Regular cardiac myocyte (primary cell): ENCODE measurements at places on chromosomes 12 and 14. TPM values are rescaled to one million over a fixed set of nuclear protein-coding genes. Genes with fewer than 3 reads are reported as not detected.

CLEC4D gene
- total RNA-seq, result not detected in 2 replicates

ASPG gene
- not detected in 2 replicates for total RNA-seq

NEUROD4 gene
- not detected in 2 replicates for total RNA-seq

MYH6 gene
- total RNA-seq, result not detected in 2 replicates

HHIPL1 gene
- 5.0 and 9.3 TPM in 2 replicates for total RNA-seq

ITGA5 gene
- 290 and 347 TPM in 2 replicates for total RNA-seq
